ENCODE measurements at places on chromosomes 12 and 14.

GRCh38 chr12:48771588-48772112, 17.2 kb downstream of the ADCY6 start:
- no peak for DNase-seq

- DNase-seq: no peak
Observed at GRCh38 chr12:69663726-69664125, 35.4 kb downstream of the BEST3 start.

GRCh38 chr12:79688376-79689060, 2.2 kb downstream of the PAWR start:
- DNase-seq: no peak

DNA sequence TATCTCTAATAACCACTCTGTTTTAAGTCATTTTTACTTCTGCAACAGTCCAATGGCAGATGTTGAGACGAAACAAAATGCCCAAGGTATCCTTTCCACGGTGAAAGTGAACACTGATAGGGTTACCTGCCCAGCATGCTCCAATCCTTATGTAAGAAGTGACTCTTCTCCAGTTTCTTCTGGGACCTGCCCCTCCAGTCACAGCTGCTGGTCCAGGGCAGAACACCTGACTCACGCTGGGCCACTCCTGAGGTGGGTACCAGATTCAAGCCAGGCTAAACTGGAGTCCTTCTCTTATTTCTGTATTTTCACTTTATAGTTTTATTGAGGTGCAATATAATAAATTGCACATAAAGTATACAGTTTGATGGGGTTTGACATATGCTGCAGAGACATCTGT, 16.7 kb downstream of the NT5DC3 start:
- DNase-seq: no peak
